ENCODE measurements at places on chromosomes 1 and 21.

DNA sequence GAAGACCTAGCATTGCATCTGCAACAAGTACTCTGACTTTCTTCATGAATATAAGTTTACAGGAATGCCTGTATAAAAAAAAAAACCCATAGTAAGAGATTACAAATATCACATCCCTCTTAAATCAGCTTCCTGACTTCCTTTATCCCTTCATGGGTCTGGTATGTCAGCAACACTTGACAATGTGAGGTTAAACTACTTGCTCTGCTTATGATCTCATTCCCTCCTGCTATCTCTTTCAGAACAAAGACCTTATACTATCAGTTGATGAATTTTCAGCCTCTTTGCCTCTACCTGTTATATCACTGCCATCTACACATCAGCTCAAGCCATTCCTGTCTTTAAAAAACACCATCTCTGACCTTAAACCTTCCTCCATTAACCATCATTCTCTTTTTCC is 130.9 kb upstream of the SAMSN1 start:
- no peak for DNase-seq

- DNase-seq = peak; percentile 33
Observed at GRCh38 chr1:244653439-244654107, 647 bp downstream of the DESI2 start.

DNA sequence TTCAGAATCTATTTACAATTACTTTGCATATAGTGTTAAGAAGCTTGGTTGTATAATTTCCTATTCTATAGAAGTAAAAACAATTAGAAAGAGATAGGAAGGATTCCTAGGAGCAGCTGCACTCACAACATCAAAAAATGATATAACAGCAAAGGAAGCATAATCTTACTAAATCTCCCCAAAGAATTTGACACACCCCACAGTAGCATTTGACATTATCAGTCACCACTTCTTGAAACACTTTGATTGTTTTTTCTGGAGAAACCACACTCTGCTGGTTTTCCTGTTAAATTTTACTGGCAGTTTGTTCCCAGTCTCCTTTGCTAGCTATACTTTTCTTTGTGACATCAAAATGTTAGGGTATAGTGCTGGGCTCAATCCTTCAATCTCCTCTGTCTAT is 100.8 kb upstream of the KIAA1614 start:
- DNase-seq = no peak

- DNase-seq = no peak
Observed at GRCh38 chr1:65163201-65163805, 15.3 kb downstream of the AK4 start.

DNA sequence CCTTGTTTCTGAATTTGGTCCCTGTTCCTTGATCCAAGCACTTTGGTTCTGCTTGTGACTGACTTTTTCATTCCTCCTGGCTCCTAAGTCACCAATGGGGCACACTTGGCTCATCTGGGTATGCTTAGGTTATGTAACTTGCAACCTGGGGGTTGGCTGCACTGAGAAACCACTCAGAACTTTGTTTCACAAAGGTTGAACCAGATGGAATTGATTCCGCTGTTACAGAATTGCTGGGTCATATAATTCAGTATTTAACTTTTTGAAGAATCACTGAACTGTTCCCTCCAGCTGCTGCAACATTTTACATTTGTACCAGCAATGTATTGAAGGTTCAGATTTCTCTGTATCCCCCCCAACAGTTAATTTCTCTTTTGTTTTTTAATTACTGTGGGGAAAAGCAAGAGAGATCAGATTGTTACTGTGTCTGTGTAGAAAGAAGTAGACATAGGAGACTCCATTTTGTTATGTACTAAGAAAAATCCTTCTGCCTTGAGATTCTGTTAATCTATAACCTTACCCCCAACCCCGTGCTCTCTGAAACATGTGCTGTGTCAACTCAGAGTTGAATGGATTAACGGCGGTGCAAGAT is 9.6 kb upstream of the NVL start:
- no peak for DNase-seq

DNA sequence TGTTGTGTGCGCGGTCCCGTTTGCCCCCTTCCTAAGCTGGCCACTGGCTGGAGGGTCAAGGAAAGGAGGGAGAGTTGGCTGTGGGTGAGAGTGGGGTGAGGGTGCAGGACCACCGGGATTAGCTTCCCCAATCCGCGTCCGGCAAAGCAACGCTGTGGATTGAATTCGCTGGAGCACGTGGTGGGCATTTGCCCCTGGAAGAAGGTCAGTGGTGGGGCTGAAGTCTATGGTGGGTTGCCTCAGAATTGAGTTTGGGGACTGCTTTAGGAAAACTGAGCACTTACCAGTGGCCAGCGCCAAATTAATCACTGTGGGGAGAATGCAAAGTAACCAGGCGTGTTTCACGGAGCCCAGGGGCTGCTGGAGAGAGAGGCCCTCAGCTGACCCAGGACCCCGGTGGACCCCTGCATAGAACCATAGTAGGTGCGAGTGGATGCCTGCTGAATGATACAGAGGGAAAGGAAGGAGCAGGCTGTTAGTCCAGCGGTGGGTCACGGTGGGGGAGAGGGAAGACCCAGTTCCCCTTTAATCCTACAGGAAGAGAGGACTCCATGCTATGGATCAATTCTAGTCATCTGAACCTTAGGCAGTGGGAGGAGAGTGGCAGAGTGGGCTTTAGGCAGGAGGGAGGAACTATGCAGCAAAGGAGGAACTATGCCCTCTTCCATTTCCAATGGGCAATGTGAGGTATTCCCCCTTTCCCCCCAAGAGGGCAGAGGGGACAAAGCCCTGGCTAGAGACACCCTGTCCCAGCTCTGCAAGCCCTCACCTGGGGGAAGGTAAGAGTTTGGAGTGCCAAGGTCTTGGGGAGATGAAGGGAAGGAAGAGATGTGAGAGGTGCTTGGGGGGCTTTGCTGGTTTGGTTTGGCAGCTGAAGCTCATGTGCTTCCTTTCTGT is 1.2 kb downstream of the TNFRSF8 start:
- no peak for DNase-seq

- DNase-seq = no peak
Observed at GRCh38 chr1:7677111-7677510, 94.0 kb upstream of the VAMP3 start.

DNA sequence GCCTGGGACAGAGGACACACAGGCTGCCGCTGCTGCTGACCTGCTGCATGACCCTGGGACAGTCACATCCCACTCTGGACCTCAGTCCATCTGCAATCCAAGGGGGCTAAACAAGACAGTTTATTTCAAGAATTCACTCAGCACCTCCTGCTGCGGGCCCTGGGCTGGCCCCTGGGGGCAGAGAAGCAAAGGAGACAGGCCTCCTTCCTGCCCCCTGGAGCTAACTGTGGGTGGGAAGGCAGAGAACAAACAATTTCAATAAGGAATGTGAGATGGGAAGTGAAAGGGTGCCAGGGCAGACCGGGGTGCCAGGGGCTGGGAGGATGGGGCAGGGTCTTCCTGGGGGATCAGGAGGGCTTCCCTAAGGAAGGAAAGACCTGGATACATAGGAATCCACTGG is 60.0 kb downstream of the TAS1R2 start:
- no peak for DNase-seq

DNA sequence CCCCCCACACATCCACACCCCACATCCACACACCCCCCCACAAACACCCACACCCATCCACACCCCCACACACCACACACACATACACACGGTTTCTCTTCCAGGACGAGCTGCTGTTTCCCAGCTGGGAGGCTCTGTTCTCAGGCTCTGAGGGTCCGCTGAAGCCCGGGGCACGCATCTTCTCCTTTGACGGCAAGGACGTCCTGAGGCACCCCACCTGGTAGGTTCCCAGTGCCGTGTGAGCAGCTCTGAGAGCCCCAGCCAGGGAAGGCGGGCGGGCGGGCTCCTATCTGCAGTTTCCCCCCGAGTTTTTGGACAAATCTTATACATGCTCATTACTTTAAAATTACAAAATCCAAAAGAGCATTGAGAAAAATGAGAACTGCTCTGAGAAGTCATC is 31.2 kb downstream of the SLC19A1 start:
- no peak for DNase-seq

- peak; percentile 75 for DNase-seq
Observed at GRCh38 chr1:13517193-13517812, 3.5 kb upstream of the LRRC38 start.

DNA sequence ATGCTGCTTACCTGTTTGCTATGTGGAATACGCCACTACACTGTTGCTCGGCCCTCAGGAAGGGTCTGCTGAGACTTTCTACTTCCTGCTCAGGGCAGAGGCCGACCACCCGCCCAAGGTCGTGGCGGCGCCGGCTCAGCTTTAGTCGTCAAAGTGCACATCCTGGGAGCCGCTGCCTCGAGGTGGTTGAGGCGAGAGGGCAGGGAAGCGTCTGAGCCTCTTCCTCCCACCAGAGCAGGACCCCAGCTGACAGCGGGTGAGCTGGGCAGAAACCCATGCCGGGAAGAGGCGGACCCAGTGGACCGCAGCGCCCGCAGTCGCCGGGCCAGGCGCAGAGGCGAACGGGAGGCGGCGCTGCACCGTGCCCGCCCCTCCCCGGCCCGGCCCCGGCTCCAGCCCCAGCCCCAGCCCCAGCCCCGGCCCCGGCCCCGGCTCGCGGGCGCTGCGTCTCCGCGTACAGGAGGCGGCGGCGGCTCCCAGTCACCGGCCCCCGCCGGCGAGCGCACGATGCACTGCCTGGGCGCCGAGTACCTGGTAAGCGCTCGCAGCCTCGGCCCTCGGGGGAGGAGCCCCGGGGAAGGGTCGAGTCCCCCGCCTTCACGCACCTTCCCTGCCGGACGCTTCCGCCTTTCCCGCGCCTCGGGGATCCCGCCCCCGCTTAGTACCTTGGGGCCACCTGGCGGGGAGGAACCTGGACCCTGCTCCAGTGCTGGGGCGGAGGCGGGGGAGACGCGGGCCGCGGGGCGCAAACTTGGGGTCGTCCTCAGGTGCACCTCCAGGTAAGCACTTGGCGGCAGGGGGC is at the start of gene SLC44A3:
Gene SLC44A3 (plus strand): TSS at position 413 of the 802 bp plus-strand sequence. CDS start 95 bp downstream, at position 508.
- DNase-seq = peak; percentile 75

- DNase-seq = no peak
Observed at GRCh38 chr21:28627691-28628090, 365.0 kb downstream of the LTN1 start.

DNA sequence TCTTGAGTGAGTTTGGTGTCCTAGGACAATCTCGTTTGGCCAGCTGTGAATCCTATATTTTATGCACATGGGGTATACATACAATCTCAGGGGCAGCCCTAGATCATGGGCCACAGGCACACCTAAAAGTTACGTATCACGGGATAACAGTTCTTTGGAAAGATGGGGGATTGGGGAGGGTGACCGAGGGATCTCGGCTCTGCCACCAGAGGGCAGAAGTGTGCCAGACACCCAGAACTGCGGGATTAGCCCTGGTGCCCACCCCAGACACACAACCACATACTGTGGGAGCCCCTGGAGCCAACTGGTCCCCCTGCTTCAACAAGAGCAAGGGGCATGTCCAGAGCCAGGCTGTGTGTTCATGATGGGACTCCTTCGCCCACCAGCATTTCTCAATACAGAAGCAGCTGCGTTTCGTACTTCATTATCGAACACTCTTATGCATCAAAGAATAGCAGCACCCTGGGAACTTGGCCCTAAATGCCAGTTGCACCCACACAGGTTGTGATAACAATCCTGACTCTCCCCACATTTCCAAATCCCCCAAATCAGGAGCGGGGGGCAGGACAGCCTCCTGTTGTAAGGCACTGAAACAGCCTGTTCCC is 37.4 kb downstream of the TMCO4 start:
- DNase-seq = peak; percentile 61
